ENCODE measurements at places on chromosomes 3 and 15.

- no peak for DNase-seq
Observed at GRCh38 chr3:42819351-42819965, 10.2 kb downstream of the ACKR2 start.

- no peak for DNase-seq
Observed at GRCh38 chr15:97986781-97987180, 26.3 kb downstream of the ARRDC4 start.

DNA sequence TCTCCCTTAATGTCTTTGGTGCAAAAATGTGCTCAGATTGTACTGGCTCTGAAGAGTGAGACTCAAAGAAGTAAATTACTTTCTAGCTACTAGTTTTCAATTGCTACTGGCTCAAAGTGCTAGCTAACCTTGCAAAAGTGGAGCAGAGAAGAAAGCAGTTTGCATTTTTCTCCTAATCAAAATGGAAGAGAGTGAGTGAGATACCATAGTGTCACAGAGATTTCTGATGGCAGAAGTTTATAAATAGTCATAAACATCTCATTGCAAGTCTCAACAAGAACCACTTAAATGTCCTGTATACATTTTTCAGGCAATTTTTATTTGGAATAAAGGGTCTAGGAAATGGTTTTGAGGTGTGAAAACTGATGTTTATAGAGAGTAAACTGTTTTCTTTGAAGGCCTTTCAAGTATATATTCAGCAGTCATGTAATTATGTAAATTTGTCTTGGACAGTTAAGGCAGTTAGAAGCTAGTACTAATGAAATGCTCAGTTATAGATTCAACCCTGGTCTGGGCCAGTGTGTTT lies 237.7 kb upstream of the GOLIM4 start:
- no peak for DNase-seq

DNA sequence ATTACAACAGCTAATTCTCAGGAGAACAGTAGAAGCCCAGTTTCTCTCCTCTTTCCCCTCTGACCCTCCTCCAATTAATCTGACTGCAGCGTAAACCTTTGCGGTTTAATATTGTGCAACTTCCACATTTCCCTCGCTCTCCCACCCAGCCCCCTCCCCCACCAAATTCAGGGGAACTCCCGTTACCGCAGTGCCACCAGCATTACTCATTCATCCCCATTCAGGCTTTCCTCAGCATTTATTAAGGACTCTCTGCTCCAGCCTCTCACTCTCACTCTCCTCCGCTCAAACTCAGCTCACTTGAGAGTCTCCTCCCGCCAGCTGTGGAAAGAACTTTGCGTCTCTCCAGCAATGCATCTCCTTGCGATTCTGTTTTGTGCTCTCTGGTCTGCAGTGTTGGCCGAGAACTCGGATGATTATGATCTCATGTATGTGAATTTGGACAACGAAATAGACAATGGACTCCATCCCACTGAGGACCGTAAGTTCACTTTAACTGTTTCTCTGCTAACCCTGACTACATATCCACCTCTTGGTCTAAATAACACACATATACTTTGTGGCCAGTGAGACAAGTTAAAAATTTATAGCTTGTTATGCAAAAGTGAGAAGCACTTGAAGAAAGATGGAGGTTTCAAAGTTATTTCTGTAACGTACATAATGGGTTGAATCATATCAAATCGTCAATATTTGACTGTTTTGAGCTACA lies at the start of gene PTX3:
Gene PTX3 (plus strand): TSS at position 268 of the 709 bp plus-strand sequence. CDS start 84 bp downstream, at position 352.
- DNase-seq, result peak; percentile 86

GRCh38 chr3:107753494-107753893 lies 230.7 kb downstream of the BBX start:
- DNase-seq, result peak; percentile 39

DNA sequence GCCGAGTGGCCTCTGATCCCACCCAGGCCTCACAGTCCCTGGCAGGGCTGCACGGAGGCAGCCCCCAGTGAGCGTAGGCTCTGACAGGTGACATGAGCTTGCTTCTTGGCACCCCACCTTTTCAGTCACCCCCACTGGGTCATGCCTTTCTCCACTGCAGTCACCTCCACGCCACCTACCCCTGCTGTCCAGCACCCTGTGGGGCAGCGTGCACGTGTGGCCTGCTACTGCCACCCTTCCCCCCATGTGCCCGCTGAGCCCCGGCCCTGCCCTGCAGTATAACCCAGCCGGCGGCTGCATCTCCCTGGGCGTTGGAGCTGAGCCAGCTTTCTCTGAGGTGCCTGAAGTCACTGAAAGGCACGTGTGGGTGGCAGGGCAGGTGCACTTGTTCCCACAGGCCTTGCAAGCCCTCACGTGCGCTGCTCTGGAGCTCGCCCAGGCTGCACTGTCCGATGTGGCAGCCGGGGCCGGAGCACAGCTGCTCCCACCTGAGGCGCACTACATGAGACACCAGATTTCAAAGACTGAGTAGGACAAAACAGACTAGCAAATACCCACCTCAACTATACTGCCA lies 65.6 kb downstream of the NIPA2 start:
- DNase-seq, result no peak

DNA sequence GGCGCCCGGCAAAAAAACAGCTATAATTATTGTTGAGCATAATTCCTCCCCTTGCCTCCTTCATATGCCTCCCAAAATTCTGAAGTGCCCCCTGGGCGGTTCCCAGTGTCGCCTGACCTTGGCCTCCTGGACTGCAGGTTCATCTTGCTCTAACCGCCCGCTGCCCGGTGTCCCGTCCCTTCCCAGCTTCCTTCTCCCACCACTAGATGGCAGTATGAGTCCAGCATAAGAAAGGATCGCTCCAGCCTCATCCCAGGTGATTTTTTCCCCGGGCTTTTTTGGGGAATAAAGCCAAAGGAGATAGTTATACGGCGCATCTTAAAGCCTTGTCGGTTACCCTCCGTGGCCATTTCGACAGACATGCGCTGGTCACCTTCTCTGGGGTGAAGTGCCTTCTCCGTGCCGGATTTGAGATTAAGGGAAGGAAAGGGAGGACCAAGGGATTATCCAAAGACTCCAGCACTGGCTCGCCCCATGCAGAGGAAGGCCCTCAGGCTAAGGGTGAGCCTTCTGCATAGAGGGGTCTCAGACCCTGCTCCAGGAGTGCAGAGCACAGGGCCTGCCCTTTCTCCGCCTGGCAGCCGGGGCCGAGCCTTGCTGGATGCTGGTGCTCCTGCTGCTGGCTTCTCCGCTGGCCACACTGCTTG lies 45.8 kb upstream of the TRA2B start:
- DNase-seq, result peak; percentile 80

GRCh38 chr15:60091157-60091556 lies 87.0 kb downstream of the FOXB1 start:
- DNase-seq, result no peak
